AG10803 (cell line): ENCODE measurements at places on chromosomes 7 and 10.

DNA sequence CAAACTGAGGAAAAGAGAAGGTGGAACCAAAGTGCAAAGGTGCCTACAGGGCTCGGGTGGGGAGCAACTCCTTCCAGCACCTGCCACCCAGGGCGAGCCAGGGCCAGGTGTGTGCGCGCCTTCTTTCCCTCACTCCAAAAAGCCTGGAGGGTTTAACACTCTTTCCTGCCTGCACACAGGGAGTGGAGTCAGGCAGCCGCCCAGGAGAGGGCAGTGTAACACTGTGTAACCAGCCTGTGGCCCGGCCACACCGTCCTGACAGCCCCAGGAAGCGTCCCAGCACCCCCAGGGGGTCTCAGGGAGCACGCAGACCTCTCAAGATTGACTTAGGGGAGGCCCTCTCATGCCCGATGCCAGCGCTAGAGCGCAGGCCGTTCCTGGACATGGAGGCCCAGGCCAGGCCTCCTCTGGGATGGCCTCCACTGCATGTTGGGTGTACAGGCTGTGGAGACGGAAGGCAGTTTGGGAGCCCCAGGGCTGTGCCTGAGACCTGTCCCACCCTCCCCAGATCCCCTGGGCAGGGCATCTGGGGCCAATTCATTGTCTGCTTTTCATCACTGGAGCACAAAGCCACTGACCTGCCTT lies 13.4 kb downstream of the BRI3 start:
- peak; percentile 51 for DNase-seq

DNA sequence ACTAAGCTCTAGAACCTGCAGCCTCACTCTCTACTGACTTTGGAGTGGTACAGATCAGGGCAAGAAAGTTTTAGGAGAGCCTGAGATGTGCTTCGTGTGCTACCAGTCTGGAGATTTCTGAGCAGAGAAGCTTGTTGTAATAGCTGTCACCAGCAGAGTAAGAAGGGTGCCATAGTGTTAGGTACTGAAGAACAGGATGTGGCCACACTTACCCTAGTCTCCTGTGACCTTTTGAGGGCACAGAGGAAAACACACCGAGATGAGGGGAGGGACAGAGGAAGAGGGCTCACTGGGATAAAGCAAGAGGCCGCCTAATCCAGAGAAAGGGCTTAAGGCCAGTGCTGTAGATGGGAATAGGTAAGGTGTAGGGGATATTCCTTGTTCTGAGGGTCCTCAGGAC lies 146.2 kb upstream of the MTPN start:
- no peak for DNase-seq

GRCh38 chr7:6590645-6591110 lies 857 bp downstream of the INTS15 start:
- no peak for DNase-seq

GRCh38 chr7:1059200-1060091 lies 15.1 kb downstream of the GPR146 start:
- no peak for DNase-seq

- DNase-seq = no peak
Measured at GRCh38 chr10:101614663-101615524, 26.8 kb downstream of the DPCD start.

DNA sequence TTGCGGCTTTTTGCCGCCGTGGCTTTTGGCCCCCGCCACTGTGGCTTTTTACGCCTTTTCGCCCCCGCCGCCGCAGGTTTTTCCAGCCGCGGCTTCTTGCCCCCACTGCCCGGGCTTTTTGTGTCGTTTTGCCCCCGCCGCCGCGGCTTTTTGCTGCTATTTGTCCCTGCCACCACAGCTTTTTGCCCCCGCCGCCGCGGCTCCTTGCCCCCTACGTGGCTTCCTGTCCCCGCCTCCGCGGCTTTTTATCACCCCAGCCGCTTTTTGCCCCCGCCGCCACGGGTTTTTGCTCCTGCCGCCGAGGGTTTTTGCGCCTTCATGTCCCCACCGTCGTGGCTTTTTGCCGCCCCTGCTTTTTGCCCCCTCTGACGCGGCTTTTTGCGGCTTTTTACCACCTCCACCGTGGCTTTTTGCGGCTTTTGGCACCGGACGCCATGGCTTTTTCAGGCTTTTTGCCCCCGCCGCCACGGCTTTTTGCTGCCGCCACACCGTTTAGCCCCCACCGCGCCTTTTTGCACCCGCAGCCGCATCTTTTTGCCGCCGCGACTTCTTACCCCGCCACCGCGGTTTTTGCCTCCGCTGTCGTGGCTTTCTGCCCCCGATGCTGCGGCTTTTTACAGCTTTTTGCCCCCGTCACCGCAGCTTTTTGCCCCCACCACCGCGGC lies 637.0 kb downstream of the ZNF716 start:
- DNase-seq = no peak

DNA sequence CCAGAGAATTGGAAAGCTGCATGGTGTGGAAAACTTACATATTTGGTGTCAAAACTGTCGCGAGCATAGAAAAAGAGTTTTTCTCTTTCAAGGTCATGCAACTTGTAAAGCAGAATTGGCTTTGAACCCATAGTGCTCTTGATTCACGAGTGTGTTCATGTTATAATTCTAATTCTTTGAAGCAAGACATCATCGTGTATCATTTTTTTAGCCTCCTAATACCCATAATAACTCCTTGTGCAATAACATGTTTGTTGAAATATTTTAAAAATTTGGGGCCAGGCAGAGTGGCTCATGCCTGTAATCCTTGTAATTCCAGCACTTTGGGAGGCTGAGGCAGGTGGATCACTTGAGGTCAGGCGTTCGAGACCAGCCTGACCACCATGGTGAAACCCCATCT lies 4.2 kb downstream of the CCL24 start:
- peak; percentile 75 for DNase-seq

DNA sequence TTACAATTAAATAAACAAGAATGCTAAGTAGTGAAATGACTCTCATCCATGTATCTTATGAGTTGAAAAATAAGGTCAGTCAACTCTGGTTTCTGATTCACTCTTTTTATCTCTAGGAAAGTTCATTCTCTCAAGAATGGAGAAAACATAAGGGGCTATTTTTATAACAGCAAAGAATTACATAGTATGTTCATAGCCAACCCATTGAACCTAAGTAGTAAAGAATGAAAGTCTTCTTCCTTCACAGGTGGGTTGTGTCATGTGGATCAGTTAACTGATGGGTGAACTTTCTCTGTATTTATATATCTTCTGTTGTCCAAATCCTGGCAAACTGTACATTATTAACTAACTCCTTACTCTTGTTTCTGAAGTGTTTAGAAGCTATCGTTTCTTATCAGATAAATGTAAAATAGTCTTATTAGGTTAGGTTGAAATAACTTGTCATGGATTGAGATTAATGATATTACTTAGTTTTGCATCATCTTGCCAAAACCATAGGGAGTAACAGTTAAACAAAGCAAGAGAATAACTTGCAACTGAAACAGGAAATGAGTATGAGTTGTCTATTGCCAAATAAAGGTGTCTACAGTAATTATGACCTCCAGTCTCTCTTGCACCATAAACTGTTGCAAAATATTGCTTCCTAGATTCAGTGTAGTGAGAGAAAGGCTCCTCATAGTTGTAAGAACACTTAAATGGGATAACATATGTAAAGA lies 86.8 kb downstream of the ANKRD7 start:
- DNase-seq = no peak

- no peak for DNase-seq
Measured at GRCh38 chr10:67794256-67794655, 43.7 kb downstream of the DNAJC12 start.

- DNase-seq = peak; percentile 9
Measured at GRCh38 chr7:94422136-94422535, 27.4 kb downstream of the COL1A2 start.

DNA sequence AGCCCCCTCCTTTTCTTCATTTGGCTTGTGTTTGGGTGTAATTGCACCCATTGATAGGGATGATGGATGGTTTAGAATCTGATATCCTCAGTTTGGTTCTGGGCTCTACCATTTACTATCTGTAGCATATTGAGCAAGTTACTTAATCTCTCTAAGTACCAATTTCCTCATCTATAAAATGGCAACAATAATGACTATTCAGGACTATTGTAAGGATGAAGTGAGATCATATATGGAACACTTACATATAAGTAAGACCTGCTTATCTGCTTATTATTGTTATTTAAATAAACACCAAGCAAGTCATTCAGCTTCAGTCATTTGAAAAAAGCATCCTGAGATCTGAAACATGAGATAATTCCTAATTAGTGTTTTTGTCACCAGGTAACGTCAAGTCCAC lies 127.0 kb downstream of the SEC23IP start:
- DNase-seq = no peak

DNA sequence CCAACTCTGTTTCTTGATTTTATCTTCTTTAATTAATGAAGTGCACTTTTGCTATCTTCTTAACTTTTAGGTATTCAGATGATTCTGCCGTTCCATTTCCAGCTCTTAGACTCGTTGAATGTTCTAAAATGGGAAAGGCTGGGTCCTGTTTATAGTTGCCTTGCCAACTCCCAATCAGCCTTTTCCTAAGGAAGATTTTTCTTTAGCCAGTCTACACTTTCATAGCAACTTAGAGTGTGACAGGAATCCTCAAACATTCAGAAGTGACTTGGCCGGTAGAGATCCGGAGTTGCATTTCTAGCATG lies 23.0 kb upstream of the TRIL start:
- DNase-seq = no peak

DNA sequence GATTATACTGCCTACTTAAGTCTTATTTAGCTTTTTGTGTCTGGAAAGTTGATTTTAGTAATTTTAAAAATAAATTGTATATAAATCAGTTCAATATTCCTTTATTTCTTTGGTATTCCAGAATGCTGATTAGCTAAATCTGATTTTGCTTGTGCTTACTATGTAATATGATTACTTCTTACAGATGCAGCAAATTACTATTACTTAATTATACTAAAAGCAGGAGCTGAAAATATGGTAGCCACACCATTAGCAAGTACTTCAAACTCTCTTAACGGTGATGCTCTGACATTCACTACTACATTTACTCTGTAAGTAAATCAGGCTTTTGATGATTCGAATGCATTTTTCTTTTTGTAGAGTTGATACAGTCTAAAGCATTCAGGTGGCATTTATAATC lies 34.0 kb downstream of the ANLN start:
- no peak for DNase-seq

GRCh38 chr10:10302689-10303088 lies 715.0 kb upstream of the CELF2 start:
- DNase-seq = no peak

GRCh38 chr10:23095966-23096801 lies 805 bp downstream of the MSRB2 start:
- DNase-seq = peak; percentile 71

DNA sequence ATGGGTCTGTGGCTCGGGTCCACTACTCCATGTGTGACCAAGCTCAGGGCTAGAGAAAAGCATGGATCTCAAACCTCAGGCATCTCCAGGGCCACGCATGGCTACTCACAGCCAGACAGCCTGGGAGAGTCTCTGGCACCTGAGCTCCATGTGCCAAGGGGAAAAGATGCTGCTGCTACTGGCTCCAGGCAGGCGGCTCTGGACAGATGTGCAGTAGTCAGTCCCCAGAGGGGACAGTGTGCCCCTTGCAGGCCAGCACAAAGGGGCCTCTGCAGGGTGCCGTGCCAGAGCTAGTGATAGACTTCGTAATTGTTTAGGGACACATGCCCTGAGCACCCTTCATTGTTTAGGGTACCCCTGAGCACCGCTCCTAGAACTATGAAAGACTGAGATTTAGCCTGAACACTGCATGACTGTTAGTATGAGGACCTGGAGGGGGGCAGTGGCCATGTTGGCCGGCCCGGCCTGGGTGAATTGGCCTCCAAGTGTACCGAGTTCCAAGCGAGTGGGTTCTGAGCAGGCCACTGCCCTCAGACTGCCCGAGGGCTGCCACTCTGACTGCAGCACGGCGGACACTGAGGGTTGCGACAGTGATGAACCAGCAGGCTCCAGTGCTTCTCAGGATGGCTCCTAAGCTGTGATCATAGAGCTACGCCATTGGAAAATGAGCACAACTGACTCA lies 80.7 kb downstream of the TCERG1L start:
- no peak for DNase-seq

- DNase-seq = no peak
Measured at GRCh38 chr7:75878312-75878768, 494 bp upstream of the RHBDD2 start.

DNA sequence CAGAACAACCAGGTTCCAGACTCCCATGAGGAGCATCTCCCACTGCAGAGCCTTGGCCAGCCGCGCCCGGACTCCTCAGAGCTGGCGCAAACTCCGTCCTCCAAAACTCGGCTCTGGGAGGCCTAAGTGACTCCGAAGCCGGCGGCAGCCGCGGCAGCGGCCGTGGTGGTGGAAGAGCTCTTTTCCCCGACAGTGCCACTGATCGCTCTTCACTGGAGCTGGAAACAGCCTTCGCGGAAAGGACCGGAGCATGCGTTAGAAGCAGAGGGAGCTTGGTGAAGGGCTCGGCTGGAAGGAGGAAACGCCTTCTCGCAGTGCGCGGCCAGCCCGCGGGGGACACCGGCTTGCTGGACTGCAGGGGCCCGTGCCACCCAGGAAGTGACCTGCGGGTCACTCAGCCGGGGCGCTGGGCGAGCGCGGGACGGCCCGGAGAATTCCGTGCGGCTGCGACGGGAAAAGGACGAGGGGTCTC lies 5.0 kb upstream of the HOXA13 start:
- peak; percentile 31 for DNase-seq

GRCh38 chr10:102773320-102773719 lies 29.6 kb downstream of the WBP1L start:
- peak; percentile 33 for DNase-seq

DNA sequence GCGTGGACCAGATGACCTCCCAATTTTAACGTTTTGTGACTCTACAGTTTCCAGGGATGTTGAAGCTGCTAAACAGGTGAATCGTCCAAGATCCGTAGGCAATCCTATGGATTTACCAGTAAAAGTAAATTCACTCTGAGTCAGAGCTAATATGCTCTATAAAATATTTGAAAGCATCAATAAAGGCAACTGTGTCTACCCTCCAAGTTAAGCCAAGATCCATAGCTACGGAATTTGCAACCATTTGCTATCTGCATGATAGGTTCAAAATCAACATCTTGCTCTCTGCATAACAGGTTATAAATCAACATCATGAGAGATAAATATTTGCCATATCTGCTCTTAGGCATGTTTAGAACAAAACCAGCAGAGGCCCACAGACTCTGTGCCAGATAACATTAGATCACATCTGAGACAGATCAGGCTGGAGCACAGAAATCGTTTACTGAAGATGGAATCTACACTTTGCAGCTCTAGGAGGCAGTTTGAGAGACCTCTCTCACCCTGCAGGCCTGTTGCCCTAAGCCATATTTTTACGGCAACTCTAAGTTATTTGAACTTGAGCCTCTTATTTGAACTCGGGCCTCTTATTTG lies 80.7 kb upstream of the PDCD4 start:
- DNase-seq = no peak

DNA sequence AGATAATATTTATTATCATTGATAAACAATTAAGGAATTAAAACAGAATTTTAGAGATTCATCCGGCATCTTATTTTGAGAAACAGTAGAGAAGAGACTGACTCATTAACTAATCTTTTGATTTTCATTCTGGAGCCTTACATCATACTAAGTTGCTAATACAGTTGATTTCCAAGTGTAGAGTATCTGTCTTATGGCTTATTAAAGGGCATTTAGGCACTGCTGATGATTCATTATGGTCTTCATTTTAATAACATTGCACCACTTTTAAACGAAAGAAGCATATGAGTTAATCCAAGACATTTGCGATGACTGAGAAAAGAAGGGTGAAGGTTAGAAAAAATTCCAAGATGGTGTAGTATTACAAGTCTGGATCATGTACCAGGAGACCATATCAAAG lies 186.0 kb upstream of the CACNA2D1 start:
- no peak for DNase-seq
